NCI-H2107 (cell line): ENCODE measurements at places on chromosomes 7 and 10.

- DNase-seq = no peak
These were observed 53.0 kb downstream of the CACUL1 start for GRCh38 chr10:118701529-118702323.

GRCh38 chr7:129728875-129729467 lies 117.5 kb downstream of the NRF1 start:
- DNase-seq = no peak

DNA sequence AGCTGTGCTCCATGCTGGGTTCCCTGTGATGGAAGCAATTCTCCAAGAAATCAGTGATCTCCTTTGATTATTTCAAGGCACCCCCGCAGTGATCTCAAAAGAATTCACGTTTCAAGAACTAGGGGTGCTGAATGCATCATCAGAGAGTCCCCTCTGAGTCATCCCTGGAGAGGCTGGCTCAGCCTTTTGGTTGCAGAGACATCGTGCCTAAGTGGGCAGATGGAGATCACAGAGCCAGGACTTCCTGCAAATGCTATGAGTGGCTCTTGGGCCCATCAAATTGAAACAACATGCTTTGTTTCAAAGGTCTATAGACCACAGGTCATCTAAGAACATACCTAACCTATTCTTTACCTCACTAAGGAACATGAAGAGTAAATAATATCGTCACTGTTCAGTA lies 41.5 kb upstream of the PLEKHA1 start:
- no peak for DNase-seq

DNA sequence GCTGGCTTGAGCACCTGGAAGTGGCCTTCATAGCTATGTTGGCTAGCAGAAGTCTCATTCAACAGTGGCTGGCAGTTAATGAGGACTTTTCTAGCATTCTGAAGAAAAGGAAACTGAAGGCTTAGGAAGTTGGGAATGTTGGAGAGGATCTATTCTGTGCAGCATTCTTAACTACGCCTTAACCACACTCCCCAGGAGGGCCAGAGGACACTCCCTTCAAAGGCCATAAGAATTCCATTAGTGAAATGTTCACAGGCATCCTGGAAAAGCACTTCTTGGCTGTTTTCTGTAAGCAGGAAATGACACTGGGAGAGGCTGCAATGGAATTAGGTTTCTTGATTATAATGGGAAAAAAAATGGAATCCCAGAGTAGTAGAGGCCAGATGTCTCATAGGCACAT lies 188.9 kb downstream of the ARHGAP12 start:
- DNase-seq = no peak

- no peak for DNase-seq
These were observed 63.6 kb downstream of the MACC1 start for GRCh38 chr7:20153567-20153966.

DNA sequence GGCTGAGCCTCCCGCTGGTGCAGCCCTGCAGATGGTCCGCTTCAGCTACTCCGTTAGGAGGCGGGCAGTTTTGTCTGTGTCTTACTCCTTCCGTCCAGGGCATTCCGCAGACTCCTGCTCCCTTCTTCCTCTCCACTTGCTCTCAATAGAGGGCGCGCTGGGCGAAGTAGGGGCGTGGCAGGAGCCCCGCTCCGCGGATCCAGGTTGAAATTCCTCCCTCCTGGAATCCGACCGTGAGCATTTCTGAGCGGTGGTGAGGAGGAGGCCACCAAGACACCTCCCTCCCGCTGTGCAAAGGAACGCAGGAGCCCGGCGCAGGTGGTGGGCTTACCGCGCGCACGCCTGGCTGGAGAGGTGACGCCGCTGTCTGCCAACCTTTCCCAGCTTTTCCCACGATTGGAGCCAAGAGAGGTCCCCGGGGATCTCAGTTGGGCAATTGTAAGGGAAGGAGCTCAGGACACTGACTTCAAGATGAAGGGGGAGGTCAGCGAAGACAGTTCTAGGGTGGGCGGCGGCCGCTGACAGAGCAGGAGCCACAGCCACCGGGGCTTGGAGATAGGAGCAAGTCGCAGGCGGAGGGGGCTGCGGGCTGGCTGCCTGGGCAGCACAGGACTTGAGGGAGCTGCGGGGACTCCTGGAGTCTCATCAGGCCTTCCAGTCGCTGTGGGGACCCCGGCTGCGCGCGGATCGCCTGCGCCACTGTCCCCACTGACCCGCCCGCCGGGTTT lies 1011.3 kb downstream of the XPNPEP1 start:
- DNase-seq = no peak

GRCh38 chr7:3133811-3134385 lies 90.2 kb upstream of the CARD11 start:
- DNase-seq = no peak

DNA sequence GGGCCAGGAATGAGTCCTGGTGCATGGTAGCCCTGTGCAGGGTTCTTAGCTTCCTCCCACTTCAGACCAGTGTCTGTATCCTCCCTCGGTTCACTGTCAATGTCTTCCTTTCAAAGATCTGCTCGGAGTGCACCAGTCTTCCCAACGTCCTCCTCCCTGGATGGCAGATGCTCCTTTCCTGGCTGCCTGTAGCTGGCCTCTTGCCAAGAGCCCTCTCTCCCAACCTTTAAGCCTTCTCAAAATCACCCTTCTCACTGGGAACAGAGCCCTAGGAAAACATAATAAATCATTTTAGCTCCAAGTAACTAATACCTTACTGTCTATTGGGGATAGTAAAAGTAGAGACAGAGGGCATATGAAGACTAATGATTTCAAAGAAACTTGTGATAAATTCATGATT lies 490.6 kb downstream of the CCSER2 start:
- DNase-seq = no peak

DNA sequence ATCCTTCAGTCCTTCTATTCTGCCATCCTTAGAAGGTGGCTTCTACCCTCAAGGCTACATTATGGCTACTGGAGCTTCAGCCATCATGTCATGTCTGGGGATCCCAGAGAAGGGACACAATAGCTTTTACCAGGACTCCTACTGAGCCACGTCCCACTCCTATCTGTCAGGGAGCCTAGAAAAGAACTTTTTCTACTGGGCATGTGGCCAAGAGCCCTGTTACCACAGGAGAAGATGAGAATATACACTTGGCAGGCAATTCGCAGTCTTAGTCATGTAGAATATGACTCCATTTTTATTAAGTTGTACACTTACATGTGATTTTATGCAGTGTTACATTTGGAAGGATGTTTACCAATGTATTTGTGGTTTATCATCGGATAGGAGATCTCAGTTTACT lies 64.6 kb upstream of the KCNMA1 start:
- DNase-seq = no peak

GRCh38 chr10:85448716-85449115 lies 917.9 kb downstream of the GRID1 start:
- no peak for DNase-seq

DNA sequence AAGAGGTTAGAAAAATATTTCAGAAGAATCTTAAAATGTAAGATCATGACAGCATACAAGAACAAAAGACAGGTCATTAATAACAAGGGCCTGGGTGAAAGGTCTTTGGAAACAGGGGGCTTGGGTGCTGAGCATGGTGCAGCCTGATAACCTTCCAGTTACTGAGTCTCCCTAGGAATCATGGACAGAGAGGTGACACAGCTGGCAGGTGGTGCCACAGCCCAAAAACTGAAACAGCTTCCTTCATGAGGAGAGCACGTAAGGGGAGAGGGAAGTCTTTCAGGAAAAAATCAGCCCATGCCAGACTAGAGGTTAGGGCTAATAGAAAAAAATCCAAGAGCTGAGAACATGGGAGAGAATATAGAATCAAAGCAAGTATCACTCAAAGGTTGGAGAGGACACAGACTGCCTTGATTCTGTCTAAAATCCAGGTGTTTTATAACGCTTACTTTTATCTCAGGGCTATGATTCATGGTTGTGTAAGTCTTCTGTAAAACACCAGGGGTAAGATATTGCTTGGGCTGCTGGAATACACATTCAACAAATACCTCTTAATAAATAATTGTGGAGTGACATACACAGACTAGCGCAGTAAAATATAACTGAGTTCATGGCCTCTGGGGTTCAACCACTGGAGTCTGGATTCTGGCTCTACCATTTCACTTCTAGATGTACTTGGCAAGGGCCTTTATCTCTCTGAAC lies 88.1 kb downstream of the SEMA3C start:
- no peak for DNase-seq

DNA sequence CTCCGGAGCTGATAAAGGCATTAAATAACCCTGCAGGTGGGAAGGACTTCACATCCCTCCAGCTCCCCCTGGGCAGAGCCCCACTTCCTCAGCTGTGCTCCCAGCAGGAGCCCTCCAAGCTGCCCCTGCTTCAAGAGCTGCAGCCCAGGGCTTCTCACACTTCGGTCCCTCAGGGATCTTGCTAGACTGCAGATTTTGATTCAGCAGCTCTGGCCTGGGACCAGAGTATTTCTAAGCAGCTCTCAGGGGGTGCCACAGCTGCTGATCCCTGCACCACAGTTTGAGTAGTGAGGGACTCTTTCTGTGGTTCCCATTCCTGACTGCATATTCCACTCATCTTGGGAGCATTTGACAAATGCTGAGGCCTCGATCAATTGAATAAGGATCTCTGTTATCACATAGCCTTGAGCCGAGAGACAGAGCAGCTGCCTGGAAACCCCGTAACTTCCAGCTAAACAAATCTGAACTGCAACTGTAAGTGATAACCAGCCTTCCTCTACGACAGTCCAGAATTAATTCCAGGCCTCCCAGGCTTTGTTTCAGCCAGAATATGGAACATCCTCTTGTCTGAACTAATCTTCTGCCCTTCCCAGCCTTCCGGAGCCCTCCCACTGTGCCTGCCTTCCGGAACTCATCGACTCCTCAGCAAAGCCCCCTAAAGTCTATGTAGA lies 161.4 kb downstream of the CCDC3 start:
- DNase-seq = no peak

DNA sequence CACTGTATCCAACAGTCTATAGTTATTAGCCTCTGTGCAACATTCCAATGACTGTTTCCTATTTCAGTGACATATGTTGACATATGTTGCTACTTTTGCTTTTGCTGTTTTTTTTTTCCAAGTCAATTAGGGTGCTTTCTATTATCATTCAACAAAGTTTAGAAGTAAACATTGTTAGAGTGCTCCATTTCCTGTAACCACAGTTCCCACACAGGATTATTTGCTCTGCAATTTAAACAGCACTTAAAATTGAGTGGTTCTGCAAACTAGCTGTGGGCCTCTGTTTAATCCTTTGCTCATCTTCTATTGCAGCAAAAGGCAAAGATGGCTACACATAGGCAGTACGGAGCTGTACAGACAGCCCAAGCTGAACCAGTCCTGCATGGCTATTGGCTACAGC lies 46.5 kb upstream of the PTN start:
- DNase-seq = peak; percentile 25
